ENCODE measurements at places on chromosomes 3 and 15.

DNA sequence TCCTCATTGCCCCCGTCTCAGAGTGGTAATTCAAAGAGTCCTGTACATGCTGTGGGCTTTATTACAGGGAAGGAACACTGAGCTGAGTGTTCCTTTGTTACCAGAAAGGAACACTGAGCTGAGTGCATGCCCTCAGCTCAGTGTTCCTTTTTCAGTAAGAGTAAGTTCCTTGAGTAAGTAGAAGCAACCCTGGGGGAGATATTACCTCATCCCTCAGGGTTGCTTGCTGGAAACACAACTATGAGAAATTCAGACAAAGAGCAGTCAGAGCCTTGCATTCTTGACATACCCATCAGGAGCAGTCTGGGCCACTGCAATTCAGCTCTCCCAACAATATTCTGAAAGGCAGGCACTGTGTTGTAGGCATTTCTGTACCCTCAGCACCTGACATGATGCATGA, 17.0 kb downstream of the CHRM5 start:
- DNase-seq = peak; percentile 91

GRCh38 chr15:37061996-37062395, 38.4 kb downstream of the MEIS2 start:
- DNase-seq = no peak

GRCh38 chr15:77507911-77508310, 87.2 kb downstream of the HMG20A start:
- peak; percentile 40 for DNase-seq

- no peak for DNase-seq
These were observed 85.5 kb upstream of the CDV3 start for GRCh38 chr3:133487920-133488540.

GRCh38 chr15:40263024-40263754, 19.7 kb downstream of the ANKRD63 start:
- DNase-seq = peak; percentile 51

GRCh38 chr15:63412551-63412950, 30.9 kb upstream of the CA12 start:
- no peak for DNase-seq

DNA sequence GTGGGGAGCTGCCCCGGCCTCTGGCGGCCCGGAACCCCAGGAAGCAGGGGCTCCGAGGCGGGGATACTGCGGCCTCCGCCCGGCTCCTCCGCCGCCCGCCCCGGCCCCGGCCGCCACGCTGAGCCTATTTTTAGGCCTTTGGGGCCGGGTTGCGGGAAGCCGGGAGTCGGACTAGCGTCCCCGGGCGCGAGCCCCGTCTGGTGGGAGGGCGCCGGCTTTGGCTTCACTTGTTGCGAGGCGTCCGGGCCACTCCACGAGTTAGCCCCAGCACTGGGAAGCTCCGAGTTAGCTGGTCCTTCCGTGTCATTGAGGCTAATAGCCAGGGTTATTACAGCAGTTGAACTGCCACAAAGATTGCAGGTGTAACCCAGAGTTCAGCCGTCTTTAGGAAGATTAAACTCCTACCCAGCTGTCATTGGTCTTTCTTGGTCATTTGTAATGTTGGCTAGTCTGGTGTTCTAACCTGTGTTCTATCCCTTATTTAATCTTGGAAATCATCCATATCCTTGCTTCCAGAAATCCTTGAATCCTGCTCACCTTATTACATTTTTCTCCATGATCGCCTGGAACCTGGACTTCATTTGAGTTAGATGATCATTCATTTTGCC, 791 bp downstream of the GYG1 start:
- peak; percentile 38 for DNase-seq

- no peak for DNase-seq
These were observed 139.6 kb downstream of the GRM7 start for GRCh38 chr3:7000501-7000900.

GRCh38 chr3:50122071-50122470, 33.1 kb upstream of the SEMA3F start:
- no peak for DNase-seq

- DNase-seq = peak; percentile 41
These were observed 2.4 kb downstream of the RPL39L start for GRCh38 chr3:187136936-187137335.

DNA sequence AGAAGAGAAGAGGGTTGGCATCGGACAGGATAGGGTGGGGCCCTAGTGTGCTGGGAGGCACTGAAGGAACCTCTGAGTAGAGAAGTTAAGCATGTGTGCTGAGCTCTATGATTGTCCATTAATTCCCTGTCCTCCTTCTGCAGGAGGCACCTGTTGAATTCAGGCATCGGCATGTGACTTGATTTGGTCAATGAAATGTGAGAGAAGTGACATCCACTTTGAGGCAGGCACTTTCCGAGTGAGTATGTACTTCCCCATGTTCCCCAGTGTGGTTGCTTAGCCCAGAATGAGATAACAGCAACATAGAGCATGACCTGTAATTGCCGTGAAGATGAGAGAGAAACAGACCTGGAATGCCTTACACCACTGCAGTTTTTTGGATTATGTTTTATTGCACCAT, 224.8 kb downstream of the RPLP1 start:
- DNase-seq = no peak

Measured in AG10803 (cell line).